RWPE1 (cell line): ENCODE measurements at places on chromosomes 7 and 10.

- DNase-seq, result no peak
Observed at GRCh38 chr7:127704211-127704610, 52.2 kb downstream of the SND1 start.

DNA sequence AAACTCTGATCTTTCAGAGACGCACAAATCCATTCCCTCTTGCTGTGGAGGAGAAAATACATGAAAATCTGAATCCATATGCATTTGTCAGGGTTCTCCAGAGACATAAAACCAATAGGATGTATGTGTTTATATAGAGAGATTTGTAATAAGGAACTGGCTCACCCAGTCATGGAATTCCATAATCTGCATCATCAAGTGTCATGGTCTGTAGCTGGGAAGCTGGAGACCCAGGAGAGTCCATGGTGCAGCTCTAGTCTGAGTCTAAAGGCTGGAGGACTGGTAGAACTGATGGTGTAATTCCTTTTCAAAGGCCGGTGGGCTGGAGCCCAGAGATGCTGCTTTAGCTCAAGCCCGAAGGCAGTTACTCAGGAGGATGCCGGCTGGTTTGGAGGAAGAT, 134.0 kb downstream of the TCF7L2 start:
- no peak for DNase-seq

- peak; percentile 32 for DNase-seq
Observed at GRCh38 chr10:15744217-15744865, 24.6 kb upstream of the ITGA8 start.

DNA sequence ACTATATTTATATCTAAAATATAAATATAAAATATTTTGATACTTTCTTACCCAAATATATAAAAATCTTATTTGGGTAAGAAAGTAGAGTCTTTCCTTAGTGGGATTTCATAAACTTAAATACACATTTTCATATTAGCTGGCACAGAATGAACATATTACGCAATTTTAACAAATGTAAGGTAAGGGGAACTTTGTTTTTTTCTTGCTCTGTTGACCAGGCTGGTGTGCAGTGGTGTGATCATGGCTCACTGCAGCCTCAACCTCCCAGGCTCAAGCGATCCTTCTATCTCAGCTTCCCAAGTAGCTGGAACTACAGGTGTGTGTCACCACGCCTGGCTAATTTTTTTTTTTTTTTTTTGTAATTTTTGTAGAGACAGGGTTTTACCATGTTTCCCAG, 18.3 kb downstream of the CYP26A1 start:
- no peak for DNase-seq

DNA sequence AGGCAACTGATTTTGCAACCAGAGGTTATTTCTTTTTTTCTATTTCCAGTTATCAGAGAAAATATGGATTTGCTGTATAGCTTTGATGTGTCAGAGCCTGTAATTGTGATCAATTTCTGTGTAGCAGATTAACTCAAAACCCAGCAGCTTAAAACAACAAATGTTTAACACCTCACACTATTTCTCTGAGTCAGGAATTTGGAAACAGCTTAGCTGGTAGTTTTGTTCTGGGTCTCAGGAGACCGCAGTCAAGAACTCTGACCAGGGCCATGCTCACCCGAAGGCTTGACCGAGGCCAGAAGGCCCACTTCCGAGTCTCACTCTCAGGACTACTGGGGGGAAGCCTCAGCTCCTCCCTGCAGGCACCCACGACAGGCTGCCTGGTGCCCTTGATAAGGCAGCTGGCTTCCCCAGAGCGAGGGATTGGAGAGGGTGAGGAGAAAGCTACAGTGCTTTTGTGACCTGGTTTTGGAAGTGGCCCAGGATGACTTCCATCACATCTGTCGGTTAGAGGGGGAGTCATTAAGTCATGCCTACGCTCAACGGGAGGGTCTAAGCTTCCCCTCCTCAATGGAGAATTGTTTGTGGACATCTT, 105.7 kb upstream of the SHH start:
- no peak for DNase-seq

DNA sequence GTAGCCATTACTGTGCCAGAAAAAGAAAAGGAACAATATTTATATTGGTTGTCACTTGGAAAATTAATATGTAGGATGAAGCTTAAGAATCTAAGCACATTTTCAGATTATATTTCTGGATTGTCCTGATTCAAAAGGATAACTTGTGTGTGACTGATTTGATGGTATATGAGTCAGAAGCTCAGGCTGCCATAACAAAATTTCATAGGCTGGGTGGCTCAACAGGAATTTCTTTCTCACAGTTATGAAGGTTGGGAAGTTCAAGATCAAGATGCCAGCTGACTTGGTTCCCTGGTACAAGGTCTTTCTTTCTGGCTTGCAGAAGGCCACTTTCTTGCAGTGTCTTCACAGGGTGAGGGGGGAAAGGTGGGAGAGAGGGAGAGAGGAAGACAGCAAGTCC, 108.5 kb downstream of the ST7 start:
- DNase-seq, result no peak

GRCh38 chr7:6279937-6280336, 7.5 kb upstream of the CYTH3 start:
- no peak for DNase-seq

GRCh38 chr10:124205432-124205831, 112.0 kb upstream of the CHST15 start:
- no peak for DNase-seq

- no peak for DNase-seq
Observed at GRCh38 chr7:158397885-158398284, 189.7 kb downstream of the PTPRN2 start.

GRCh38 chr7:134630893-134631292, 15.8 kb upstream of the BPGM start:
- no peak for DNase-seq

GRCh38 chr10:78000956-78001472, 28.3 kb downstream of the POLR3A start:
- DNase-seq, result no peak

DNA sequence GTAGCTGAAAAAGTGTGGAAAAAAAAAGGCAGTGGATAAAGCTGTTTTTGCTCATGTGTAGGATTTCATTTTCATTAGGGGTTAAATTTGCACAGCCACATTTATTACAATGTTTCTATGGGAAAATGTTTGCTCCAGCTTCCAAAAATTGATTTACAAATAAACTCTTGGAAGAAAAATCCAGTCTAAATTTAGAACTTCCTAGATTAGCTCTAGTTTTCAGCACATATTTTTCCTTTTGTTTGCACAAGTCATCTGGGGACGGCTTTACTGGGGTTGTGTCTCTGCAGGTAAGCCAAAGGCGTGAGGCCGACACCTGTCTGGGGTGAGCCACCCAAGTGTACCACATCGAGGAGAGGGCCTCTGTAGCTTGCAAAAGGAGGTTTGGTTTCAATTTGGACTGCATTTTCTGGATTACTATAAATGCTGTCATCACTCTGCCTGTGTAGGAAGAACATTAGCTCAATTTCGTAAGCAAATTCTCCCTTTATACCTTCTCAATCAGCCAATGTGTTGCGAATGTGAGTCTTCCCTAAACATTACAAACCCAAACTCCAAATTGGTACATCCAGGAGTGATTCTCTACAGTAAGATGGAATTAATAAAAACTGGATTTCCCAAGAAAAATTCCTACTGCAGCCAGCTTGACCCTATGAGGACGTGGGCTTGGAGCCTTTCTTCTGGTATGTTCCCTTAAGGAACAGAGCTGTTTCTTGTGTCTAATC, 89.5 kb upstream of the ZNF438 start:
- no peak for DNase-seq

DNA sequence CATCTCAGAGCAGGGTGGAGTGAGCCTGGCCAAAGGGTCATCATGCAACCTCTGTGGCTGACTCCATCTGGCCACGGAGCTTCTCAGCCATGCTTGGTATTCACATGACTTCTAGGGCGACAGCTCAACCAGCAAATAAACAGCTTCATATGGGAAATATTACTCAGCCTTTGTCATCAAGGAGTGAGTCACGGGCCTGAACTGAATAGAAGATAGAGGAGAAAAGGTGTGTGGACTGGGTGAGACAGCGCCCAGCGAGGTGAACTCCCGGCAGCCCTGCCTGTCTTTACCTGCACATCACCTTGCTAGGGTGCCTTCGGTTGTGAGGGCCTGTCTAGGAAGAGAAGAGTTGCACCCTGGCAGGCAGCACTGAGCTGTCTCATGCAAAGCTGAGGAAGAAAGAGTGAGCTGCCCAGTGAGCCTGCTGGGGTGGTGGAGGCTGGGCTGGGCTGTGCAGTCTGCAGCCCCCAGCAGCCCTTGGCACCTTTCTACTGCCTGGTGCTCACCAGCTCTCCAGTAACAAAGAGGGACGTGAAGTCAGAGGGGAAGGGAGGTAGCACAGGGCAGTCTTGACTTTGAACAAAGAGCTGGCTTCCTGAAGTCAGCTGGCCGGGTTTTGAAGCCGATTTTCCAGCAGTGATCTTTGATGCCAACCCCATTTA, 114.2 kb downstream of the EGFR start:
- DNase-seq, result peak; percentile 92

GRCh38 chr10:100744987-100745881, at the start of gene PAX2:
TSS of gene PAX2 (plus strand) at chr10:100745582. CDS start at chr10:100746261, 679 bp downstream.
- DNase-seq, result no peak

DNA sequence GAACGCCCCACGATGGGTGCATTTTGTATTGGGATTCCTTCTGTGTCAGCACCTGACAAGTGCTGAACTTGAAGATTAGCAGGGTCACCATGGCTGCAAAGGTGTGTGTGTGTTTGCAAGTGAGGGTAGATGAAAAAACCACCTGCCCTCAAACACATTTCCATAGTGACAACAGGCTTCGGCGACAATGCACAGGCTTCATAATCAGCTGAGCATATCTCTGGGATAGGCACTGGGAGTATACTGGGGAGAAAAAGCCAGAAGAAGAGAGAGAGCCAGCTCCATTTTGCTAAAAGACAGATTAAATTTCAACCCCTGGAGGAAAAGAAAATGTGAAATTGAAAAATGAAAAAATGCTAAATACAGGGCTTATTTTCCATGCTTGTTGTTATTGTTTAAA, 656.1 kb downstream of the INHBA start:
- DNase-seq, result no peak

GRCh38 chr10:1575481-1576244, 161.7 kb downstream of the ADARB2 start:
- no peak for DNase-seq

DNA sequence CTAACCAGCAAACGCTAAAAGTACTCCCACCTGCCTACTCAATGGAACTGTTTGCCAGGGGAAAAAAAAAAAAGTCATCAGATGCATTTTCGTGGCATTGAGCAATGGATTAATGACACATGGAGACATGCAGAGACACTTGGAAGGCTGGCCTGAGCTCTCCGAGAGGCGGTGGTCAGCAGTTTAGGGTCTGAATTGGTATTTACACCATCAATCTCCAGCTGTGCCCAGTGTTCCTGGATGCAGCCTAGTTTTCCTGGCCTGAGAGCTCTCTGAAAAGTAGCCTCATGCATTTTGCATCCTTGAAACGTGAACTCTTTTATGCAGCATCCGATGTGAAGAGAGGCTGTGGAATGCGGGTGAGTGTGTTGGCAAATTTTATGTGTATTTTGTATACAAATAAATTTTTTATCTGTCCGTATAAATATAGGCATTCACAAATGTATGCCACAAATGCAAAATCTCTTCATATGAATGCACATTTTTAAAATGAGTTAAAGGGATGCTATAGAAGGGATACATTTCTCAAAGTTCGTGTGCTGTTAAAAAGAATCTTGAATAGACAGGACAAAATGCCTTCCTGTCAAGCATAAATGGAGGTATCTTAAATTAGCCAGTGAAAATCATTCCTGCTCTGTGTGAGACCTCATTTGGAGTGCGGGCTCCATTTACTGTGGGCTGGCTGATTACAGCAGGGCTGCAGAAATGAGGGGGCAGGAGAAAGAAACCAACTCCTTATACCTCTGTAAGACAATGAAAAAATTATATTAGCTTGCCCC, 137.7 kb upstream of the PFKP start:
- DNase-seq, result no peak

DNA sequence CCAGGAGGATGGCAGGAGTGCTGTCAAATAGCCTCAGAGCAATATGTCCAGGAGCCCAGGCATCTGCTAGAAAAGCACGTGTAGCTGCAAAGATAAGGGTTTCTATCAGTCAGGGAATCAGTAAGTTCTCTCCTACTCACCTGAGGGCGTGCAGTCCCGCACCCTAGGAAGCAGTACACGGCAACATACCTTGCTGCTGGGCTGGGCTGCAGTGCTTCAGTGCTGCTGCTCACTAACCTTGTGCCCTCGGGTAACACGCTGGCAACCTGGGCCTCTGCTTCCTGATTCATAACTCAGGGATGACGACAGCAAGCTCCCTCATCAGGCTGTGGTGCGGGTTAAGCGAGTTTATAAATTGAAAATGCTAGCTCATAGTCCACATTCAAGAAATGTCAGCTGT, 29.5 kb upstream of the CCNY start:
- DNase-seq, result peak; percentile 80

DNA sequence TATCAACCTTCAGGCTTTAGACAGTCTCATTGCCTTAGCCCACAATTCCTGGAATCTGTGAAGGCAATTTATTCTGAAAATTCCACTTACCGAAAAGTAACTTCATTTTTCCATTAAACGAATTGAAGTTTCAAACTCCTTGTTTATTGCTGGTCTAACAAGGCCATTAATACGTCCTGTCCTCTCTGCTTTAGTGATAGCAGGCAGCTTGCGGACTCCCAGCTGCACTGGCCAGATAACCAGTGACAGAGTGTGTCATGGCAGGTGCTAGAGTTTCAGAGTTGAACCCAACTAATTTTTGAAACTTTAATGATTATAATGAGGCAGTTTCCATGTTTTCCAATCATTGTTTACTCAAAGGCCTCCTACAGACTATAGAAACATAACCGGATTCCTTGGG, 31.1 kb downstream of the LOXL4 start:
- no peak for DNase-seq

DNA sequence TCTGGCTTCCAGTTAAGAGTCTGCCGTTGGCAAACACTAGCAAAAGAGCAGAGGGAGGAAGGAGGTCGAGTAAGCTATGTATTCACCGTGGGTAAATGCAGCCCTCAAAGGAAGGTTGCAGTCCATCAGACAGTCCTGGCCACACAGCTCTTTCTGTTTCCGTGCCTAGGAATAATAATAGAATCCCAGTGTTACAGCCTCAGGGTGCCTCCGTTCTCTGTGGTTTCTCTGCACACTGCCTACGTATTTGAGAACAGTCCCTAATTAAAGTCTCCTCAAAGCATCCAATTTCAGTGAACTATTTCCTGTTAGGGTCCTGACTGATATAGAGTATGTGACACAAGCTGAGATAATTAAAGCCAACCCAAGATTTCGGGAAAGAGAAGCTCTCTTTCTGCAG, 176.7 kb downstream of the GPAM start:
- DNase-seq, result no peak

GRCh38 chr7:143104759-143105158, 27.1 kb upstream of the PIP start:
- DNase-seq, result no peak

DNA sequence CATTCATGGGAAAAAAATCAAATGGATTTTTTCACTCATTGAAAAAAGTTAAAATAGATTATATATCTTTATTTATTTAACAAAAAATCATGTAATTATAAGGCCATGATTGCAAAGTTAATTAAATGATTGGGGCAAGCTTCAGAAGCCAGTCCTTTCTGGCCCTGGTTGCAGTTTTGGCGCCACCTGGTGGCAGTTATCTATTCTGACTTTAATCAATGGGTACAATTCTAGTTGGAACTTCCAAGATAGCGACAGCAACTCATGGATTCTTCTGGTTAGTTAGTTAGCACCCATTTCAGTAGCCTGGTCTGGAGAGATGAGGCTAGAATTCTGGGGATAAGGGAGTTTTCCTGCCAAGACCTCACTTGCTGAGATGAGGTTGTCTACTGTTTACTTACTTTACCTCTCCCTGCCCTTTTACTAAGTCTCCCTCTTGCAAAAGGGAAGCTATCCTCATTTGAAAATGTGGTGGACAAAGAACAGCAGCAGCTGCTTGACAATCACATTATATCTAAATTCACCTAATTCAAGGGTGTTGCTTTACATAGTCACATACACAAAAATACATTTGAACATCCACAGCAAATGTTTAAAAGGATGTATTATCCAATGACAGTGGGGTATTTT, 42.3 kb downstream of the NOC3L start:
- DNase-seq, result peak; percentile 55
